ENCODE measurements at places on chromosomes 1 and 21.

GRCh38 chr1:230849451-230850224 lies 18.7 kb downstream of the C1orf198 start:
- no peak for DNase-seq

GRCh38 chr1:231286603-231287002 lies 45.6 kb downstream of the GNPAT start:
- no peak for DNase-seq

DNA sequence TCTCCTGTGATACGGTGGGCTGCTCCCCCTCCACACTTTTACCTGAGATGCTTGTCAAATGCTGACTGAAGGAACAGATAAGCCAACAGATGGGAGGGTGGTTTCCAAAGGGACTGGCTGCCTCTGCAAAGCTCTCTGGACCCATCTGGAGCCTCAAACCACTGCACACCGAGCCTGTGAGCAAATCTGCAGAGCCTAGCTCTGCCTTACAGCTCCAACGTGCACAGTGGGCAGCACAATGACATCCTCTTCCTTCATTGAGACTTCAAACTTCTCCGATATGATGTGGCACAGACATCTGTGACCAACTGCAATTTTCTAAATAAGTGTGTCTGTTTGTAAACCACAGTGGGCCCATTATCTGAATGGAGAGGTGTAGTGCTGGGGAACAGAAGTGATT lies 26.2 kb upstream of the KNCN start:
- peak; percentile 50 for DNase-seq

GRCh38 chr1:43822040-43822690 lies 111.4 kb upstream of the ARTN start:
- no peak for DNase-seq

- peak; percentile 60 for DNase-seq
These were observed 475.6 kb downstream of the LTN1 start for GRCh38 chr21:28516991-28517592.

GRCh38 chr21:31220575-31220974 lies 123.5 kb downstream of the TIAM1 start:
- peak; percentile 74 for DNase-seq

- peak; percentile 71 for DNase-seq
These were observed 220.4 kb upstream of the CAMK1G start for GRCh38 chr1:209363112-209363511.

- DNase-seq: no peak
These were observed 24.6 kb downstream of the LRRC41 start for GRCh38 chr1:46278807-46279206.

GRCh38 chr1:57839526-57839925 lies 415.7 kb upstream of the DAB1 start:
- no peak for DNase-seq

DNA sequence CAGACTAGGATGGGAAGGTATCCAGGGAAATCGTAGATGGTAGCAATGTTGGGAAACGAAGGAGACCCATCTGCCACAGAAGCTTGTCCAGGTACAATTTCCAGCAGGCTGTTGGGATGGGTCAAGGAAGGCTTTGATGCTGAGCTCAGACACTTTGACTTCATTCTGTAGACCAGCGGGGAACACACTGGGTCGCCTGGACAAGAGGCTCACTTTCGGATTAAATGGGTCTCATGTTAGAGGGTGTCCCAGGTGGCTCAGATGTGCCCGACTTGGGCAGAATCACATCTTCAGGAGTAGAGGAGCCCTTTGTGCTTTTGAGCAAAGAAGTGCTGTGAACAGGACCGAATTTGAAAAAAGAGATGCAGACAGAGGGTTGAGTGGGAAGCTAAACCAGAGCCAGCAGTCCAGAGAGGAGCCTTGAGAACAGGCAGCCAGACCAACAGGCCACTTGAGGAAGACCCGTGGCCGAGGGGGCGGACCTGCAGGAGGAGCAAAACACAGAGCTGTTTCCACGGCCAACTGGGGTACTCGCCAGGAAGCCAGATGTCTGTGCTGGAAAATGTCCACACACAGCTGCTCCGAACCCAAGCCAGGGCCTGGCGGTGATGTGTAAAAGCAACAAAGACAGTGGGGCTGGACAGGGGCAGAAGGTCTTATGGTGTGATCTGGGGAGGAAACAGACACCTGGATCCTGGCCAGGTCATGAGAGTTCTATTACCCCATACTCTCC lies 146.9 kb downstream of the AJAP1 start:
- DNase-seq: no peak

DNA sequence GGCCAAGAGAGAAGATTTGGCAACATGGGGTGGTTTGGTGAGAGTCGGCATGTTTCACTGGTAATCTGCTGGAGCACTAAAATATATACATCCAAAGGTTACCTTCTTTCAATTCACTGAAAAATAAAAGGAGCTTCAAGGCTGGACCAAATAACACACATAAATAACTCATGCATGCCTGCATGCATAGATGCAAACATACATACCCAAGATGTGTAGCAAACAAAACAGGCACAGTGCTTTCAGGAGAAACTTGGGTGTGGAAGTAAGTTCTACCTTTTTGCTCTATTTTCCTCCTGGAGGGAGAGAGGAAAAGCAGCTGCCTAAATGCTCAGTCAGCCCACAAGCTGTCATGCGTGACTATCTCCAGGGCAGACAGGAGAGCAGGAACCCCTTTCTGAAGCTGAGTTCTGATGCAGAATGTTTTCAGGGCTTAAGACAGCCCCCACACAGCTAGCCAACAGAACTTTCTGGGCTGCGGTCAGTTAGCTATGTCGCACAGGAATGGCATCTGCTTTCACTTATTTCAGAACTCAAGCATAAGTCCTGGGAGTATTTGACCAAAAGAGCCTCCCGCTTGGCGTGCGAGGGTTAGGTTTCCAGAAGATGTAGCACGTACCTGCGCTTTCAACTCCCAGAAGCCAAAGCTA lies 166.2 kb downstream of the TOMM20 start:
- DNase-seq: peak; percentile 66

DNA sequence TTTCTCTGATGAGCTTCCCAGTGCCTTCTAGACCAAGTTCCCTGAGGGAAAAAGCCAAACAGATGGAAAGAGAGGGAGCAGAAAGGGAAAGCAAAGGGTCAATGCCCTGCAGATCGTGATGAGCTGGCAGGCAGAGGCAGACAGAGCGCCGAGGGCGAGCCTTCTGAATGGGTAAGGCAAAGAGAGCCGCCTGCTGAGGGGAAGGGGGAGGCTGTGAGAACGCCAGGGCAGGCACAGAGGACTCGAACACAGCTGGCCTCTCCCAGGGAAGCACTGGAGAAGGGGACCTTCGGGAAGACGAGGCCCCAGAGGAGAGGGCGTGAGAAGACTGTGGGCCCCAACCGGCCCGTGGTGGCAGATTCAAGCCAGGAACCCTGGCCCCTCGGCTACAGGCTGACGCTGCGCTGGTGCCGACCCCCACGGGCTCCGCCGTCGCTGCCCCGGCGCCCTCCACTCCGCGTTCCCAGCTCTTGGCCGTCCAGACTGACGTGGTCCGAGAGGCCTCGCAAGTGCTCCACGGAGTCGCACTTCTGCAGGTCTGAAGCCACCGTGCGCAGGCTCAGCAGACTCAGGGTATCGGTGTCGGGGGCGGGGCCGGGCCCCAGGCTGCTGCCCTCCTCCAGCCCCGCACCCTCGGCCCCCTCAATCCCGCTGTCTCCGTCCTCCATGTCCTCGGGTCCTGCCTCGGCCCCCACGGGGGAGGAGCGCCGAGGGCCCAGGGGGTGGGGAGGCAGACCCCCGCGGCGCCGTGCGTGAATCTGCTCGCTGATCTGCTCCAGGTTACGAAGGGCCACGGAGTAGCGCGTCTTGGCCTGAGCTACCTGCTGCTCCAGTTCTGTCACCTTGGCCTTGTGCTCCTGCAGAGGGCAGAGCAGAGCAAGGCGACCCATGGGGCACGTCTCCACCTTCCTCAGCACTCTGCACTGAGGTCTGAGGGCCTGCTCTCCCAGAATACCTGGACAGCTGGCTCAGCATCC lies 13.9 kb downstream of the SH3BP5L start:
- DNase-seq: no peak
